ENCODE measurements at places on chromosomes 13 and 19.
A peak's percentile ranks its signal among the peaks of the same experiment; 100 is the strongest.

- DNase-seq = no peak
These were observed 76.5 kb upstream of the RNF113B start for GRCh38 chr13:98253526-98253925.

DNA sequence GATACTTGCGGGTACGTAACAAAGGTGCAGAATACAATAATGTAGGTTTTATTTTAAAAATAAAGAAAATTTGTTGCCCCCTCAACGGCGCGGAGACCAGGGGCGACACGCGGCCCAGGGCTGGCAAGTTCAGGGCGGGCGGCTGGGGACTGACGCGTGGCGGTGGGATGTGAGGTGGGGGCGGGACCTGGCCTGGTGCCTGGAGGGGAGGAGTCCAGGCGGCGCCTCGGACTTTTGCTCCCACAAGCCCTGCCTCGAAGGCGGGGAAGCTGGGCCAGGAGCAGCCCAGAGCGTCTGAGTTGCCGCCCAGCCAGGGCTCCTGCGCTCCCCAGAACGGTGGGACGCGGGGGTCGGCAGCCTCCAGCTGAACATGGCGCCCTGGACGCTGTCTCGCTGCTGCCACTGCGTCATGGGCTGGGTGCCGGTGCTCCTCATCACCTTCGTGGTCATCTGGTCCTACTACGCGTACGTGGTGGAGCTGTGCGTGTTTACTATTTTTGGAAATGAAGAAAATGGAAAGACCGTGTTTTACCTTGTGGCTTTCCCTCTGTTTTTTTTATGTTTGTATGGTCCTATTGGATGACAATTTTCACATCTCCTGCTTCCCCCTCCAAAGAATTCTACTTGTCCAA lies 1122.8 kb upstream of the ATXN8OS start:
- no peak for DNase-seq

- DNase-seq = no peak
These were observed 201.6 kb downstream of the SLITRK5 start for GRCh38 chr13:87872813-87873212.

GRCh38 chr13:50675651-50676050 lies 167.8 kb downstream of the DLEU7 start:
- DNase-seq = no peak

GRCh38 chr13:49098771-49099512 lies 121.2 kb upstream of the MLNR start:
- DNase-seq = no peak

DNA sequence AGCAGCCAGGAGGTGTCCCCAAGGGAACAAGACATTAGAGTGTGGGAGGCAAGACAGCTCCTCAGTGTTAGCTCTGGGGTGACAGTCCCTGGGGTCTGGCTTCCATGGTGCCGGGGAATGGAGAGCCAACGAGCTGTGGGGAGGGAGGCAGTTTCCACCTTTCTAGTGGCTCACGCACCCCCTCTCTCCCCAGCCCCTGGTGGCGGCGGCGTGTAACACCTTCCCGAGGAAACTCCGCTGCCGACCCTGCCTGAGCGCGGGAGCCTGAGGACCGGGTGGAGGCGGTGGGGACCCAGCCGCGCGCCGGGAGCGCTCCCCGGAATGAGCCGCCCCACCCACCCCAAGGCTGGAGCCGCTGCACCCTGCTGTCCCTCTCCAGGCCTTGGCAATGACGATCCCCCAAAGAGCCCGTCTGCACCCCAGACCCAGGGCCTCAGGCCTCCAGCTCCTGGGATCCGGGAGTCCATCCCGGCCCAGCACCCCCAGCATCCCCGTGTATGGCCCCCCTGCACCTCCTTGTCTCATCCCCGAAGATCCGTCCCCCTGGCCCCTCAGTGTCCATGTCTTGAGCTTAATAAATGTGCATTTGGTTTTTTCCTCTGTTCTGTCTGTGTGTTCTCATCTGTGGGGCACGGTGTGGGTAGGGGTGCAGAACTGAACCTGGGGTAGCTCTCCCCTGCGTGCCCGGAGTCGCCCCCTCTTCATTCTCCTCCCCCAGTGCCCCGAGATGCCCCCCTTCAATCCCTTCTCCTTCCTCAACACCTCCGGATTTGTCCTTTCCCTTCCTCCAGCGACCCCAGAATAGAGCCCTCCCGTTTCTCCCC lies 622 bp upstream of the FXYD5 start:
- DNase-seq = peak; percentile 65

DNA sequence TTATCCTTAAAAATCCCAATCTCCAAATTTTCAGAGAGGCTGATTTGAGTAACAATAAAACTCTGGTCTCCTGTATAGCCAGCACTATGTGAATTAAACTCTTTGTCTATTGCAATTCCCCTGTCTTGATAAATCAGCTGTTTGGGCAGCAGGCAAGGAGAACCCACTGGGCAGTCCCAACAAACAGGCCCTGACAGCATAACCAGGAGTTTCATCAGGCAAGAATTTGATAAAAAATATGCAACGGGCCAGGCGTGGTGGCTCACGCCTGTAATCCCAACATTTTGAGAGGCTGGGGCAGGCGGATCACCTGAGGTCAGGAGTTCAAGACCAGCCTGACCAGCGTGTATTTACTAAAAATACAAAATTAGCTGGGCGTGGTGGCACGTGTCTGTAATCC lies 42.1 kb downstream of the STK24 start:
- no peak for DNase-seq

DNA sequence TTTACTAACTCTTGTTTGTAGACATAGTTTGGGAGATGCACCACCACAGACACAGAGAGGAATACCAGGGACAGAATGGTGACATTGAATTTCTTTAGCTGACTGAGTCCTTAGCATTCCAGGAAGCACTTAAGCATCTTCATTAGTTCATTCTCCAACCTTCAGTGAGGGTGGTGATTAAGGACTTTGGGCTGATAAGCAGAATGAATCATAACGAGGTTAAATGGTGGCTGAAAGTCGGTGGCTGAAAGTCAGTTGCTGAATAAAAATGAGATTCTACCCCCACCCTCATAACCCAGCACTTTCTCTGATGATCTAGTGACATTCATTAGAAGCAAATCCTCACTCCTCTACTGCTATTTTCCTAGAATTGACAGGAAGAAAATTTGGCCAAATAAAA lies 10.6 kb downstream of the PCDH8 start:
- DNase-seq = no peak

DNA sequence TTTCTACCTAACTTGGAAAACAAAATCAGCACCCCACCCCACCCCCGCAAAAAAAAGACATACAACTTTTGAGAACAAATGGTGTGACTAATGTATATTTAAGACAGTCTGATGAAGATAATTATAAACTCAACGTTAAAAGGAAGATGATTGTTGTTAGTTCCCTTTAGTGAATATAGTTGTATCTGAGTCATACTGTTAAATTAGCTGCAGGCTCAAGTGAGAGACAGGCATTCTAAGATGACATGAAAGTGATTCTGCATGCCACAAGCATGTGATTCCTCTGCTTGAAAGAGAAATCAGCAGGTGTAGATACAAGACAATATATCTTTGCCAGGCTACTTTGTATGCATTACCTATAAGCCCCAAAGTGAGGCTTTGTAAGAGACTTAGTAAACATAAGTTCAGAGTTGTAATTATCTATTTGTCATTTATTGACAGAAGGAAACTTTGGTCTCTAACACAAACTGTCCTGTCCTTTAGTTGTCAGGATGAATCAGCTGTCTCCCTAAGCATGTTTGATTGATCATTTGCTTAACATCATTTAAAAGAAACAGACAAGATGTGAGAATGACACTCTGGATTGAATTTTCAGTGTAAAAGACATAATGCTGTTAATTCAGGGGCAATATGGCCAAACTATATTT lies 319.4 kb upstream of the HTR2A start:
- DNase-seq = no peak

- DNase-seq = peak; percentile 25
These were observed 13.8 kb downstream of the DNASE2 start for GRCh38 chr19:12867120-12868099.

DNA sequence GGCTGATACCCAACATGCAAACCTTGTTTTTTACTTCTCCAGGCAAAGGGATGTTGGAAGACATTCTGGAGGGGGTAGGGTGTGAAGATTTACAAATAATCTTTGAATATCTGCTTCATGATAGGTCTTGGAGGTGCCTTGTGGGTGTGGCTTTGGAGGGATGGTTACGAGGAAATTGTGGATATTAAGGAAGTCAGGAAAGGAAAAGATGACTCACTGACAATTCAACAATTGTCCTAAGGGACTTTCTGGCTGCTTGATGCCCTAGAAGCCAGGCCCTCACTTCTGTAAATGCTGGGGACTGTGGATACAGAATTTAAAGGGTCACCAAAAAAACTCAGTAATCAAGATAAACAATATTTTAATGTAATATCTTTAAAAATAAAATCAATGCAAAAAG lies 37.4 kb upstream of the ZNF527 start:
- no peak for DNase-seq

- DNase-seq = no peak
These were observed 5.1 kb downstream of the RAP2A start for GRCh38 chr13:97438856-97439595.

DNA sequence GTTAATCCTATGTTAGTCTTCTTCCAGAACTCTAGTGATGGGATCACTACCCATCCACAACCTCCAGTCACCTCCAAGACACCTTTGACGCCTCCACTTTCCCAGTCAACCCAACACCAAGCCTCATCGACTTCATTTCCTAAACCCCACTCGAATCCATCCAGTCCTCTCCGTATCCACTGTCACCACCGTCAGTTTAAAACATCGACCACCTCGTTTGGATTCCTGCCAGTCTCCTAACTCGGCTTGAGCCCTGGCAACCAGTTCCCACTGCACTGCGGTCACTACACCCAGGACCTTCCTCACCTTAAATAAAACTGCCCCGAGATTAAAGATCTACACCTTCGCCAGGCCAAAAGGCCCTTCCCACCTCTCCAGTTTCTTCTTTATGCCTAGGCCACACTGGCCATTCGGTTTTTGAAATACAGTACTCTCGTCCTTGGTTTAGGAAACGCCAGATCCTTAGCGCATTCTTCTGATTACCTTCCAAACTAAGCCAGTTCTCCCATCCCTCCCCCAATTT lies 1.2 kb downstream of the MTIF3 start:
- DNase-seq = no peak

DNA sequence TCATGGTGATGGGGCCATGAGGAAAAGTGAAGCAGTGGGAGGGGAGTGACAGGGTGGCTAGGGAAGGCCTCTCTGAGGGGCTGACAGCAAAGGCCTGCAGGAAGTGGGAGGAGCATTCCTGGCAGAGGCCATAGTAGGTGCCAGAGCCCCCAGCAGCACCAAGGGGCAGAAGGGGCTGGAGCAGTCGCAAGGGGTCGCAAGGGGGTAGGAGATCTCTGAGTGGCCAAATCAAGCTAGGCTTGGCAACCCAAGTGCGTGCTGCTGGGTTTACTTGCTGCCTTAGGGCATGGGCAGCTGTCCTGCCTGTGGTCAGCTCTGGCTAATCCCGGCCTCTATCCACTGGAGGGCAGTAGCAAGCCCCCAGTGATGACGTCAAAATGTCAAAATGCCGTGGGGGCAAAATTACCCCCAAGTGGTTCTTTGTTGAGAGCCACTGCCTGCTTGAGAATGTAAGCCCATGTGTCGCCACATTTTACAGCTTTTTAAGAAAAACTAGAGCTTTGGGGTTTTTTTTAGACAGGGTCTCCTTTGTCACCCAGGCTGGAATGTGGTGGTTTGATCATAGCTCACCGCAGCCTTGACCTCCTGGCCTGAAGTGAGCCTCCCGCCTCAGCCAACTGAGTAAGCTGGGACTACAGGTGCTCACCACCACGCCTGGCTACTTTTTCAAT lies 11.8 kb downstream of the CCDC97 start:
- no peak for DNase-seq

DNA sequence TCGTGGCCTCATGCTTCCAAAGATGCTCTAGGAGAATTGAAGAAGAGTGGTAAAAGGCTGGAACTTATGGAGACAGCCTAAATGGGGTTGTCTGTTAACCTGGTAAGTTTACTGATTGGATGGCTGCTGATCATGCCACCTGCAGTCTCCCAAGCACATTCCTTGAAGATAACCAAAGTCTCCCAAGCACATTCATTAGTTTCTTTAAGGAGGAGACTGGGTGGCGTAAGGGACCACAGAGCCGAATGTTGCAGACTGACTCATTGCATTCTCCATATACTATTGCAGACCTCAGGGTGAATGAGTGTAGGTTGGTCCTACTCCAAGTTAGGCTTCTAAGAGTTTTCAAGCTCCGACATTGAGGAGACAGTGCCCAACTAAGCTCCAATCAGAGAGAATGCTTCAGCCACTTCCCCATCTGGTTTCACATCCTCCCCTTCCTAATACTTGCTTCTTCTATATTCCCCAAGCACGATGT lies at the start of gene IGFL3:
Gene IGFL3, minus strand, starts transcription at position 51 of the 478 bp plus-strand sequence. Its CDS starts 39 bp downstream, at position 12.
- DNase-seq = no peak

DNA sequence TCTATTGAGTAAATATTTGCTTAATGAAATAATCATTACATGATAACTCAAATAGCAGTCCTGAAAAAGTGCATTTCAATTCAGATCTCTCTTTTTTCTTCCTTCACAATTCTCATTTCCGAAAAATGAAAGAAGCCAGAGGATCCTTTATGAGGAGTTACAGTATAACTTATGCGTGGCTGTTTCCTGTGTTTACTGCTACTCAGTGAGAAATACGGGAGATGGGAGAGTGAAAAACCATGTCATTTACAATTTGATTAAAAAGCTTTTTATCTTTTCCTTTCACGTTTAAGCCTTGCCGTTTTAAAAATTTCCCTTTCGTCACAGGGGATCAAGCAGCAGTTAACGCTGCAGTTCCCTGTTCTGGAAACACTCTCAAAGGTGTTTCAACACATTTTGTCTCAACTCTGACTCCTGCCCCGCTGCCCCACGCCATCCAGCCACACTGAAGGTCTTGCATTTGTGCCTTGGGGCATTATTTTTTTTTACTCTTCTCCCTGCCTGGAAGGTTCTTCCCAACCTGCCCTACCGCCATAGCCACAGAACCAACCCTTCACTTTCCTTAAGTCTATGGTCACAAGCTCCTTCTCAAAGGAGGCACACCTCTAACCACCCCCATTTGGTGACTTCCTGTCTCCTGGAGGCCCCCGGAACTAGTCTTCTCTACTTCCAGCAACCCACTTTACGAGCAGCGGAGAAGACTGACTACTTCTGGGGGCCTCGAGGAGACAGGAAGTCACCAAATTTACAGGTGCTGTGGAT lies 17.0 kb downstream of the KL start:
- no peak for DNase-seq

- no peak for DNase-seq
These were observed 15.1 kb downstream of the LHFPL6 start for GRCh38 chr13:39587939-39588338.

- DNase-seq = peak; percentile 75
These were observed 61.4 kb upstream of the NFIC start for GRCh38 chr19:3304871-3305423.

Measured in effector CD4-positive, alpha-beta T cell (primary cell).